ENCODE measurements at places on chromosomes 7 and 10. TPM values are rescaled to one million over a fixed set of nuclear protein-coding genes. Genes with fewer than 3 reads are reported as not detected.

LRRTM3 gene
- not detected for total RNA-seq

ZNF239 gene
- 2.0 TPM for total RNA-seq

GNAT3 gene
- not detected for total RNA-seq

ADARB2 gene
- 0.18 TPM for total RNA-seq

CYP2C9 gene
- not detected for total RNA-seq

PLXNA4 gene
- 0.40 TPM for total RNA-seq

C10orf143 gene
- 0.66 TPM for total RNA-seq

NEUROD6 gene
- total RNA-seq: not detected

GHRHR gene
- total RNA-seq: not detected

AKR1D1 gene
- total RNA-seq: 0.08 TPM

NACAD gene
- 0.46 TPM for total RNA-seq

ATOH7 gene
- total RNA-seq: 0.21 TPM

PAOX gene
- 1.4 TPM for total RNA-seq

PIK3CG gene
- not detected for total RNA-seq

DOCK1 gene
- total RNA-seq: 20.8 TPM

IDI2 gene
- not detected for total RNA-seq

H2BK1 gene
- total RNA-seq: not detected

CTNNA3 gene
- total RNA-seq: not detected

RARRES2 gene
- not detected for total RNA-seq

GPR15LG gene
- 0.21 TPM for total RNA-seq

CALCR gene
- total RNA-seq: 0.05 TPM

TAF3 gene
- 8.5 TPM for total RNA-seq

Measured in A549 treated with dexamethasone at 1 μM for 4 hours (cell line).